HFFc6 (cell line): ENCODE measurements at places on chromosomes 13 and 19. TPM values are rescaled to one million over a fixed set of nuclear protein-coding genes. Genes with fewer than 3 reads are reported as not detected.

The PCP2 gene
- not detected in 3 replicates for total RNA-seq

The ZNF607 gene
- 3.4 to 5.0 TPM (median 4.8 TPM) in 3 replicates for total RNA-seq

The PLVAP gene
- total RNA-seq = not detected in 3 replicates

The SELENOV gene
- not detected in 2 replicates for total RNA-seq

The KLK3 gene
- total RNA-seq = not detected in 3 replicates

The C19orf73 gene
- total RNA-seq = 0.42 to 1.4 TPM (median 1.1 TPM) in 3 replicates

The TMPRSS9 gene
- total RNA-seq = not detected in 3 replicates

The ZFP82 gene
- total RNA-seq = 2.5 to 3.9 TPM (median 2.7 TPM) in 3 replicates

The SKA3 gene
- 10.7 to 23.9 TPM (median 21.3 TPM) in 3 replicates for total RNA-seq

The ZNF536 gene
- total RNA-seq = not detected in 3 replicates

The LAIR1 gene
- total RNA-seq = not detected in 2 replicates

The ARL11 gene
- not detected in 3 replicates for total RNA-seq

The RHPN2 gene
- total RNA-seq = 3.7 to 5.8 TPM (median 5.5 TPM) in 3 replicates

The OVOL3 gene
- total RNA-seq = not detected in 3 replicates

The CPB2 gene
- not detected in 2 replicates for total RNA-seq

The MYPOP gene
- 10.4 to 12.8 TPM (median 11.6 TPM) in 3 replicates for total RNA-seq

The ZNF730 gene
- total RNA-seq = 0.53 to 2.1 TPM (median 0.86 TPM) in 3 replicates

The FCER2 gene
- not detected in 3 replicates for total RNA-seq

The CLIP3 gene
- total RNA-seq = 68.0 to 84.6 TPM (median 78.8 TPM) in 3 replicates

The ATXN8OS gene
- not detected in 3 replicates for total RNA-seq

The RGL3 gene
- total RNA-seq = 9.7 to 12.4 TPM (median 10.7 TPM) in 3 replicates

The PNMA8B gene
- total RNA-seq = 0.07 to 0.27 TPM in 2 of 3 replicates, not detected in the other

The APOC1 gene
- 0.87 to 1.1 TPM in 2 of 3 replicates, not detected in the other for total RNA-seq

The ZNF471 gene
- total RNA-seq = 1.1 to 2.8 TPM (median 2.6 TPM) in 3 replicates

The SPRED3 gene
- 12.9 to 13.0 TPM (median 13.0 TPM) in 3 replicates for total RNA-seq

The ADGRE3 gene
- total RNA-seq = not detected in 3 replicates

The KLK12 gene
- total RNA-seq = not detected in 3 replicates

The MEIOSIN gene
- total RNA-seq = not detected in 3 replicates

The MICU2 gene
- total RNA-seq = 31.3 and 31.4 TPM in 2 replicates

The APOE gene
- 2.7 to 7.4 TPM (median 4.4 TPM) in 3 replicates for total RNA-seq

The ADGRE2 gene
- total RNA-seq = 0.08 TPM in 1 of 3 replicates, not detected in the others

The DNAAF3 gene
- total RNA-seq = 0.47 to 0.87 TPM (median 0.83 TPM) in 3 replicates

The LSR gene
- total RNA-seq = 1.6 to 2.6 TPM (median 1.8 TPM) in 3 replicates

The ZNF136 gene
- total RNA-seq = 3.2 to 6.9 TPM (median 5.1 TPM) in 3 replicates

The SLC8A2 gene
- total RNA-seq = not detected in 3 replicates

The IZUMO2 gene
- total RNA-seq = not detected in 3 replicates

The PRODH2 gene
- not detected in 3 replicates for total RNA-seq

The TMEM59L gene
- 2.2 to 3.9 TPM (median 3.5 TPM) in 3 replicates for total RNA-seq

The KLK10 gene
- total RNA-seq = not detected in 3 replicates

The SPIB gene
- total RNA-seq = not detected in 3 replicates

The NECTIN2 gene
- 126 to 149 TPM (median 148 TPM) in 3 replicates for total RNA-seq

The SOX21 gene
- total RNA-seq = not detected in 2 replicates

The CEACAM1 gene
- not detected in 3 replicates for total RNA-seq

The CABP5 gene
- total RNA-seq = not detected in 3 replicates

The ZNF57 gene
- total RNA-seq = 1.8 to 1.9 TPM (median 1.8 TPM) in 3 replicates

The SMAD9 gene
- total RNA-seq = 9.0 to 22.5 TPM (median 13.6 TPM) in 3 replicates

The SRRM5 gene
- total RNA-seq = 0.13 to 0.18 TPM in 2 of 3 replicates, not detected in the other

The NDUFS7 gene
- total RNA-seq = 95.5 to 101 TPM (median 101 TPM) in 3 replicates

The HPN gene
- total RNA-seq = not detected in 3 replicates

The PLK5 gene
- 0.26 and 0.55 TPM in 2 replicates for total RNA-seq

The EDNRB gene
- not detected in 3 replicates for total RNA-seq

The ZNF541 gene
- not detected in 3 replicates for total RNA-seq

The SLC1A6 gene
- total RNA-seq = not detected in 3 replicates

The CIC gene
- 73.0 and 76.9 TPM in 2 replicates for total RNA-seq
